Activated gamma-delta T cell treated with Interleukin-2 at 50 U/mL for 16 hours (primary cell): ENCODE measurements at places on chromosomes 3 and 15.

GRCh38 chr3:195907684-195907933 lies 742 bp downstream of the TNK2 start:
- peak; percentile 51 for DNase-seq

DNA sequence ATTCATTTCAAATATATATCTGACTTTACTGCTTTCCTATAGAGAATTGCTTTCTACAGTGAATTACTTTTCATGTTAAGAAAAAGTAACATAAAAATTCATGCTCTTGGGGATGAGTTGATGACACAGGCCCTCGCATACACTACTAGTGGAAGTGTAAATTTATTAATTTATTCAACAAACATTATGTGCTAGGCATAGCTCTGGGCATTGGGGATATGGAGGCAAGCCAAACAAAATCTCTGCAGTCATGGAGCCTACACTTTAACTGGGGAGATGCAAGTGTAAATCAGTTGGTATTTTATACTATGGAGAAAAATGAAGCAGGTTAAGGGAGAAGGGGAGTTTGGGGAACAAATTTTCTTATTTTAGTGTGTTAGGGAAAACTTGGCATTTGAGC lies 340.7 kb downstream of the RAP2B start:
- DNase-seq: no peak

GRCh38 chr3:118412503-118412902 lies 622.1 kb downstream of the IGSF11 start:
- no peak for DNase-seq

- DNase-seq: no peak
Measured at GRCh38 chr3:30346933-30347320, 259.5 kb upstream of the TGFBR2 start.

DNA sequence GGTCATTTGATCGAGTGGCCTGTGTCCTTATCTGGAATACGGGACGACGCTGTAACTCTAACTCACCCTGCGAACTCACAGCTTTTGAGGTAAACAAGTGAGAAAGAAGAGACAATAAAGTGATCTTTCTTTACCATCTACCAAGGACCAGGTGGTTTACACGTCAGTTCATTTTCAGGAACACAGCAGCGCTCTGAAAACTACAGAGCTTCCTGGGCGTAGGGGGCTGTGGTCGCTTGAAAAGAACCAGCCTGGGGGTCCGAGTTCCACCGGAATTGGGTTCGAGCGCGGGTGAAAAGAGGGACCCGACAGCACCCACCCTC lies 357 bp downstream of the KIAA1143 start:
- DNase-seq: no peak

- DNase-seq: no peak
Measured at GRCh38 chr3:71532639-71533395, 50.7 kb downstream of the FOXP1 start.

GRCh38 chr3:129596194-129597086 lies 10.0 kb downstream of the PLXND1 start:
- DNase-seq: no peak

GRCh38 chr3:186166491-186167288 lies 57.8 kb upstream of the ETV5 start:
- DNase-seq: no peak

DNA sequence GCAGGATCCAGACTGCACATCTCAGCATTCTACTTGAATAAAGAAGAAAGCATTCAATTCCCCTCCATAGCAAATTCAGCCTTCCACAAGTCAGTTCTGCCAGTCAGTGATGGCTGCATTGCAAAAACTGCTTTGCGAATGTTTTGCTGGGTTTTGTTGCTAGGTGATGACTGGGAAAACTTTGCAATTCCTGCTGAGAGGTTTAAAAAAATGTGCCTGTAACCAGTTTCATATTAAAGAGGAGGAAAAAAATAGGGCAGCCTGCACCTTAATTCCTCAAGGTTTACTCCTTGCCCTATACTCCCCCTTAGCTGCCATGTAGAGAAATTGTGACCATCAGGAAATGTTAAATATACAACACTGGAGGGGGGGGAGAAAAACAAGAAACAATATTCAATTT lies 225.6 kb upstream of the ATP11B start:
- no peak for DNase-seq

DNA sequence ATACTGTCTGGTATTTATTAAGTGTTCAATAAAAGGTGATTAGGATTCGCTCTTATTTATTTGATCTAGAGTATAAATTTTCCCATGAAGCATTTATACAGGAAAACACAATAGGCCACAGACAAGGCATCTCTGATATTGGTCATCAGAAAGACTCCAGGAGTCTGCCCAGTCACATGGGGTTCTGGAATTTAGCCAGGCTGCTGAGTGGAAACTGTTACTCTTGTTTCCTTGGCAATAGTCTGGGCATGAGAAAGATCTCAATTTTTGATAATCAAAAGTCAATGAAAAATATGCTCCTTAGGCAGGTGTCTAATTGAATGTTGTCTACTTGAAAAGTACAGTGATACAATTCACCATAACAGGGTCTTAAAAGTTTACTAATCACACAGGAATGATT lies 161.2 kb downstream of the FRMD5 start:
- no peak for DNase-seq

- no peak for DNase-seq
Measured at GRCh38 chr3:71177375-71177774, 406.2 kb downstream of the FOXP1 start.

GRCh38 chr3:42276141-42277132 lies 10.5 kb upstream of the CCK start:
- no peak for DNase-seq

DNA sequence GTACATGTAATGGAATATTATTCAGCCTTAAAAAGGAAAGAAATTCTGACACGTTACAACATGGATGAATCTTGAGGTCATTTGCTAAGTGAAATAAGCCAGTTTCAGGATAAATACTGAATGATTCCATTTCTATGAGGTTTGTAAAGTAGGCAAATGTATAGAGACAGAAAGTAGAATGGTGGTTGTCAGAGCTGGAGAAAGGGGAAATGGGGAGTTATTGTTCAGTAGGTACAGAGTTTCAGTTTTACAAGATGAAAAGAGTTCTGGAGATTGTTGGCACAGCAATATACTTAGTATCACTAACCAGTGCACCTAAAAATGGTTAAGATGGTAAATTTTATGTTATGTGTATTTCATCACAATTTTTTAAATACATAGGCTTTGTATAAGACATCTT lies 60.6 kb downstream of the USP8 start:
- no peak for DNase-seq

DNA sequence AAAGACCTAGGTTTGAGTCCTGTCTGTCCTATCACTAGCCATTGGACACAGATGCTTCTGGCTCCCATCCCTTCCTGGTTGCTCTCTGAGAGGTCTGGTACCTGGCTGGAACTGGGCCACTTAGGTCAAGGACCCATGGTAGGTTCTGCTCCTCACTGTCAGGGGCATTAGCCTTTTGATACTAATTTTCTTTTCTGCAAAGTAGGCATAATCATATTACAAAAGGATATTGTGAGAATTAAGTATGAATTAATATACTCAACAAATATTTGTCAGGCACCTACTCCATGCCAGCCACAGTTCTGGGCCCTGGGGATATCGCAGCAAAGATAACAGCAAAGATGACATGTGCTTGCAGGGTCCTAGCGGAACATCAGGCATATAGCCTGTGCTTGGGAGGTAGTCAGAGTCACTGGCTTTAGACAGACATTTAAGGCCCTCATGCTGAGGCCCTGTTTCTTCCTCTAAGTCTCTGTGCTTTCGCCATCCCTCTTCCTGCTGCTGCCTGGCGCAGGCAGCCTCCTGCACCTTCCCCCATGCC lies 25.6 kb upstream of the LCTL start:
- no peak for DNase-seq

DNA sequence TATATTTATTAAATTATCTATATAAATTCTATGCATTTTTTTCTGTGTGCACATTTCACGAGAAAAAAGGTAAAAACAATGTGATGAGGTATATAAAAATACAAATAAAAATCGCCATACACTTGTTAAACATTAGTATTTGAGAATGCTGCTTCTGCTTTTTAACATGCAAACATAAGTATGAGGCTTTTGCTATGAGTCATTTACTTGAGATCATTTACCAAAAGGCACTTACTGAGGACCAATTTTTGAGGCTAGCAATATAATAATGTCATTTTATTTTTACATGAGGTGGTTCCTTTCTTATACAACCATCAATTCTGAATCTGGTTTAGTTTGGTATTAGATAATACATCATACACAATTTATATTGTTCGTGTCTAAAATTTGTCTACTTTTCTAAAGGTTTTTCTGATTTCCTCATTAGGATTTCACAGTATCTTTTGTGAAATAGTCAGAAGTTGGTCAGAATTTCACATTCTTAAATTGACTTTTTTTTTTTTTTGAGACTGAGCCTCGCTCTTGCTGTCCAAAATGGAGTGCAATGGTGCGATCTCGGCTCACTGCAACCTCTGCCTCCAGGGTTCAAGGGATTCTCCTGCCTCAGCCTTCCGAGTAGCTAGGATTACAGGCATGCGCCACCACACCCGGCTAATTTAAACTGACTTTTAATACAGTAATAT lies 25.6 kb downstream of the DCUN1D1 start:
- DNase-seq: no peak

DNA sequence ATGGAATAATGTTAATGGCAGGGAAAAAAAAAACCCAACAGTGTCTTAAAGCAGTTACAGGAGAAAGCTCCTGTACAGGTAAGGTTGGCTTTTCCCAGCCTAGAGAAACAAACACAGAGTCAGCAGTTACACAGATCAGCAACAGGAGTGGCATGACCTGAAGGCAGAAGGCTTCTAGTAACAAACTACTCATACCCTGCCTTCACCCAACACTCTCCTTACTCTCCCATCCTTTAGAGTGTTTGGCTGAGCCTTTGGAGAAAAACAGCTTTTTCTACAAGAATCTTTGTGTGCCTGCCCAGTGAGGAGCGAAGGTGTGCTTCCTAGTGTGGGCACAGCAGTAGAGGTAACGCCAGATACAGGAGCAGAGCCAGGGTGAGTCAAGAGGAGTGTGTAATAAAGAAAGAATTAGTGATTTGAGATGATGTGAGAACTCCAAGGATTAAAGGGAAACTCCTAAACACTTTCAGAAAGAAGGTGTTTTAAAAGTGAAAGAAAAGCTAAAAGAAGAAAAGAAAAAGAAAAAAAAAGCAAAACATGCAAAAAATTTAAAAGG lies 152.7 kb downstream of the POLR2M start:
- DNase-seq: no peak

GRCh38 chr3:127831723-127832172 lies 9.4 kb upstream of the MGLL start:
- DNase-seq: peak; percentile 43

DNA sequence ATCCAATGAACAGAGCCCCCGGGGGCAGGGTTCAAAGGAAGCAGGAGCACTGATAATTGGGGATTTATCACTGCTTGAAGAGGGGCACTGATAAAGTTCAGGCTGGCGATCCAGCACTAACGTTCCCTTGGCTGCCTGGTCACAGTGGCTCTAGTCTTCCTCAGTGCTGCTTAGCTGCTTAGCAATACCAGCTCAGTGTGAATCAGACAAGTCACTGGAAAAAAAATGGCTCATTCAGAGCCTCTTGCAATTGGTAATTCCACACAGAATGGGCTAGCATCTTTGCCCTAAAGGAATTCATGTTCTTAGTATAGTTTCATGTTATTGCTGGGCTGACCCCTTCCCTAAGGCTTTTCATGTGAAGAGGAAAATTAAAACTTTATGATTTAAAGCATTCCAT lies 95.7 kb upstream of the SLC2A2 start:
- no peak for DNase-seq

DNA sequence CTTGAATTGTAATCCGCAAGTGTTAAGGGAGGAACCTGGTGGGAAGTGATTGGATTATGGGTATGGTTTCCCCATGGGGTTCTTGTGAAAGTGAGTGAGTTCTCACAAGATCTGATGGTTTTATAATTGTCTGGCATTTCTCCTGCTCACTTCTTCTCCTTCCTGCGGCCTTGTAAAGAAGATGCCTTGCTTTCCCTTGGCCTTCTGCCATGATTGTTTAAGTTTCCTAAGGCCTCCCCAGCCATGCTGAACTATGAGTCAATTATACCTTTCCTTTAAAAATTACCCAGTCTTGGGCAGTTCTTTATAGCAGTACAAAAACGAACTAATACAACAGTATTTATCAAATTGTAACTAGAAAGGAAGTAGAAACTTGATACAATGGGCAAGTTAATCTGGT lies 31.9 kb downstream of the IFT57 start:
- DNase-seq: no peak

DNA sequence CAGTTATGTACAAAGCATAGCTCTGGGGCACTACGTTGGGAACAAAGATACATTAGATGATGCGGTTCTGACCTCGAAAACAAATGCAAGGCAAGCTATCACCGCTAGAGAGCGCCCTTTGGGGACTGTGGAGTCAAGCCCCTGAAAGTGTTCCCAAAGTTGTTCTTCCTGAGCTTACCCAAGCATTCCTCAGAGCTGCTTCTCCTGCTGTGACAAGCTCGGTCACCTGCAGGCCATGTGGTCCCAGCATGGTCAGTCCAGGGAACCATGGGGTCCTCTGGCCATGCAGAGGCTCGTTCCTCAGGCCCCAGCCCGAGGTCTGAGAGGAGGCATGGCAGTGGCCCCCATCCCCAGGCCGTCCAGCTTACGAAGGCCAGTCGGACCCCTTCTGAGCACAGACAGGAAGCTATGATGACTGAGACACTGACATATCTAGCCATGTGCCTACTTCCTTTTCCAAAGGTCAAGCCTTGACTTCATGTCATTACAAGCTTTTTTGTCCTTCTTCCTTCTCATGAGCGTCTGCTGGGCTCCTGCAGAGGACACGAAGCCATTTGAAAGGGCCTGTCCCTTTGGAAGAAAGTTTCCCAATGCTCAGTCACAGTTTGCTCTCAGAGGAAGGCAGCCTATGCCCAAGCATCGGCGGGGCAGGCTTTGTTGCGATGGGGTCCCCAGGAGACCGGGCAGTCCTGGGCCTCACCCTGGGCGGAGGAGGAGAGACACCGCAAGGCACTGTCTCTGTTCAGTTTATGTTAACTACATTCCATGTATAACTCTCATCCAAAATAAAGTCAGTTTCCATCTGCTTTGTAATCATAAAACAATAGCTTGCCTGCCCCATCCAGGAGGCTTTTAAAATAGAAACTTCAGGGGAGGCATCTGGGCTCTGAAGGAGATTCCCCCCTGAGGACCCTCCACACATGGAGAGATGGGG lies 79.3 kb downstream of the ATP10A start:
- peak; percentile 39 for DNase-seq

DNA sequence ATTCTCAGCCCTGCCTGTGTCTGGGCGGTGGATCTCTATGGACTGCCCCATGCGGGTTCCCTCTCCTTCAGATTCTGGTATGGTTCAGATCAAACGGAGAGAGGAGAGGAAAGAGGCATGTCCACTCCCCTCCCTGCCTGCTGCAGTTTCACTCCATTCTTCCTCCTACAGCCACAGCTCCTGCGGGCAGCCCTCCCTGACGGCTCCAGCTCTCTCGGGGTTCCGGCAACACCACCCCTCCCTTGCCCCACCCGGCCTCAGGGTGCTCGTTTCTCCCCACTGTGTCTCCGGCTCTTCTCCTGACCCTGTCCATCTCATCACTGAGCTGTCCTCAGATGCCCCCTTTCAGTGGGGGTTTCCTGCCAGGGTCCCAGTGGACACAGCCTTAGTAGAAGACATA lies 13.9 kb downstream of the TRH start:
- DNase-seq: no peak
